Foreskin fibroblast (primary cell): ENCODE measurements at places on chromosomes 11 and 22.

DNA sequence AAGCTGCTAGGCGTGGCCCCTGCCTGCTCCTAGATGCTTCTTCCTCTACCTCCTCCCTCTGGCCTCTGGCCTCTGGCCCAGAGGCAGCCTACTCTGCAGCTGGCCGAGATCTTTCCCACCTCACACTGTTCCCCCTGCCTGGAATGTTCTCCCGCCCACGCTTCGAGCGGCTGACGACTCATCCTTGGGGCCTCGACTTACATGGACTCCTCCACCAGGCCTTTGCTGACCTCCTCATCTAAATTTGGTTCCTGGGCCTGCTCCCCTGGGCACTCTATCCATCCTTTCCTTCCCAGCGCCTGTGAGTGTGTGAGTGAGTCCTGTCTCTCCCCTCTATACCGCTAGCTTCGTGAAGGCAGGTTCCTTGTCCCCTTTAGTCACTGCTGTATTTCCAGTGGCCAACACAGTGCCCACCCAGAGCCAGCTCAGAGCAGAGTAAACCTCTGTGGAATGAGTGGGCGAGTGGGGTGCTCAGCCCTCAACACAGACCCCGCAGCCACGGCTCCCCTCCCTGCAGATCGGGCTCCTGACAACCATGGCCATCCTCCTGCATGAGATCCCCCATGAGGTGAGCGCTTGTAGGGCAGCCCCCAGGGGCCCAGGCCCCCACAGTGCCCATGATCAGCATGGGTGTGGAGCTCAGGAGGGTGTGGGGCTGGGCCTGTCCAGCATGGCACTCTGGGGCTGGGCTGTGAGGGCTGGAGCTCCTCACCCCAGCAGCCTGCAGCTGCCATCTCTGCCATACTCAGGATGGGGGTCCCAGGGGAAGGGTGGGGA lies 5.7 kb downstream of the SLC39A13 start:
- DNase-seq, result peak; percentile 91

DNA sequence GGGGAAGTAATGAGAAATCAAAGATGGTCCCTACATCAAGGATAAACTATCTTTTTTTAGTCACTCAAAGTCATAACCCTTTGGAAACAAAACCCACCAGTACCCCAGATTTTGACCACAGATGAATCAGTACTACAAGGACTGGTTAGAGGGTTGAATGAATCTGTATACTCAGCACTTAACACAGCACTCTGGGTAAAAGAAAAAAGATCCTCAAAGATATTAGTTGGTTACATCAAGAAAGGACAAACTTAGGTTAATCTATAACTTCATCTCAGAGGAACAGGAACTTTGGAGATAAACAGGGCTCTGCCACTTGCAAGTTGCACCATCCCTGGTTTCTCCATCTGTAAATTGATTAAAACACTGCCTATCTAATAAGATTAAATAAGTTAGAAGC lies 18.8 kb downstream of the SC5D start:
- no peak for DNase-seq

- peak; percentile 89 for DNase-seq
Measured at GRCh38 chr11:2420502-2421225, 20.1 kb downstream of the TSSC4 start.

GRCh38 chr11:119192111-119192510 lies 6.8 kb downstream of the NHERF4 start:
- peak; percentile 56 for DNase-seq

GRCh38 chr11:120196826-120197225 lies 14.0 kb upstream of the OAF start:
- no peak for DNase-seq

DNA sequence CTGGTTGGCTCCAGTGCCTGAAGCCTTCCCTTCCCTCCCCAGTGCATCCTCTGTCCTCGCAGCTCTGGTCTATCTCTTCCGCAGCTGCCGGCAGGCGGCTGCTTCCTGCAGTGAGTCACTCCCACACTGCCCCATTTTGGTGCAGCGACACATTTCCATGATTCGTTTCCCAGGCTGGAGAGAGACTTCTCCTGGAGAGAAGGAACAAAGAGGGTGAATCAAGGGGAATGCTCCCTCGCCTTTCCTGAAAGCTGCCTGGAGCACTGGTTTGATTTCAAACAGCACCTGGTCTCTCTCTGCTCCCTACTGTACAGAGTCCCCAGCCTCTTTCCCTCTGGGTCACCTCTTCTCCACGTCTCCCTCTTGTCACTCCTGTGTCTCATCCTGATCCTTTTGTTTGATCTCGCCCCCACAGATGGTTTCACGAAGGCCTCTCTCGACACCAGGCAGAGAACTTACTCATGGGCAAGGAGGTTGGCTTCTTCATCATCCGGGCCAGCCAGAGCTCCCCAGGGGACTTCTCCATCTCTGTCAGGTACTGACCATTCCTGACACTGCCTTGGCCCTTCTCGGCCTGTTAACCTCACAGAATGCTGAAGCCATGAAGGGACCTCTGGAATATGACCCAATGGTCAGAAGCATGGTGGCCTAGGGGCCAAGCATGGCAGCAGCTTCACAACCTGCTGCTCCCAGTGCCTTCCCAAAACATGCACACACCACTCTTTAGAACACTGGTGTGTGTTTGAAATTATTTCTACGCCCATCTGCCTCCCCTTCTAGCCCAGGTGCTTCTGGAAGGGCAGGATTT lies at the start of gene TMA7B:
TSS of gene TMA7B (plus strand) at position 758 of the 808 bp plus-strand sequence. CDS start 3,978 bp downstream, outside the sequence.
- peak; percentile 66 for DNase-seq

DNA sequence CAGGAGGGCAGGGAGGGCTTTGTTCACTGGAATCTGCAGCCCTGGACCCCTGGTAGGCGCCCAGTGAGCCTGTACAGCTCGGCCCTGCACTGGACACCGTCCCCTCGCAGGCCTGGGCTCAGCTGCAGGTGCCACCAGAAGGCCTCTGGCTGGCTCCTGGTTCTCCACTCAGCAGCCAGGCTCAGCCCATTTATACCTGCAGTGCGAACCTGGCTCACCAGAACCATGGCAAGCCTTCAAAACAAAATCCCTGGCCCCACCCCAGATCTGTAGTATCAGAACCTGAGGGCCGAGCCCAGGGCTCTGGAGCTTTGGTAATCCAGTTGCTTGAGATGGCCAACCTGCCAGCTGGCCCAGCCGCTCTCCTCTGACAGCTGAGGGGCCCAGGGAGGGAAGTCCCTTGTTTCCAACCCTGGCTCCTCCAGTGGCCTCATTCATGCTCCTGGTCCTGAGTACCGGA lies 870 bp upstream of the FREY1 start:
- no peak for DNase-seq

- peak; percentile 45 for DNase-seq
Measured at GRCh38 chr11:5291207-5291838, 10.4 kb downstream of the OR51B4 start.

DNA sequence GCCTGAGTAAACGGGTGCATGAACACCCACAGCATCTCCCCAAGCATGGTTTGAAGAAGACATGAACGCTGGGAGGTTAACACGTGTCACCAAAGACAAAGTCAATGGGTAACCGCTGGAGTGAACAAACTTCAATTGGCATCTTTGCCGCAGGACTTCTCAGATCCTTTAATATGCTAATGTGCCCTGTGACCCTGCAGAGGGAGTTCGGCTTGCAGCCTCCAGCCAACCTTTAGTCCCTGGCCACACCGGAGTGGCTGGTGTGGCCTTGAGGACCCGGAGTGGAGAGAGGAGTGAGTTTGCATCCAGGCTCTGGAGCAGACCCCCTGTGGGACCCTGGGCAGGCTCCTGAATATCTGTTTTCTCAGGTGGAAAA lies 57.0 kb downstream of the FLRT1 start:
- DNase-seq, result no peak

GRCh38 chr22:20904008-20904979 lies 12.9 kb upstream of the CRKL start:
- DNase-seq, result peak; percentile 97

DNA sequence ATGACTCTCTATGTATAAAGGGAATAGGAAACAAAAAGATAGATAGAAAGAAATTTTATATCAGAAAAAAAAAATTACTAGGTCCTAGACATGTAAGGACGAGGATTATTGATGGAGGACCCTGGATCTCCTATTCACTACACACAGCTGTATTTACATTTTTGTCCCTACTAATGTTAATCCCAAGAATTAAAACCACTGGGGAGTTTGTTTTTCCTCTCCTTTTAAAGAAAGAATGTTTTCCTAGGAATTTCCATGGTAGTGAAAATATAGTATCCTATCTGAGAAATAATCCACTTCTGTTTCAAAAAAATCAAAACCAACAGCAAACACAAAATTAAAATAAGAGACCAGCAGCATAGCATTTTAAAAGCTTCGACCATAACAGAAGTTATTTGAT lies 41.1 kb downstream of the PDGFD start:
- DNase-seq, result no peak

DNA sequence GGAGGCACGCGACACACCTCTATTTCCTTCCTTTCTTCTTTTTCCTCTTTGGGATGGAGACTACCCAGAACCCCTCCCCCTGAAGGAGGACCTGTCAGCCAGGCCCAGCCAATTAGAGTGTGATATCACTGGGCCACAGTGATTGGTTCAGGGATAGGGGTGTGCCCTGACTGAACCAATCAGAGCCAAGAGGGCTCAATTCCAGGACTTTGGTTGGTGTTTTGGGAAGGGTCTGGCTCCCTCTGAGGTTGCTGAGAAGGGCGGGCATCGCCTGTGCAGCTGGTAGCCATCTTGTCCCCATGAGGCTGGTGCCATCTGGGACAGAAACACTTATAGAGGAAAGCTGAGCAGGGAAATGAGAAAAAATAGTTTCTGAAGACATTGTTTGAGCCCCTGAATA lies 71.4 kb downstream of the CHST1 start:
- DNase-seq, result no peak

GRCh38 chr22:17890892-17891291 lies 116.6 kb upstream of the BID start:
- no peak for DNase-seq

DNA sequence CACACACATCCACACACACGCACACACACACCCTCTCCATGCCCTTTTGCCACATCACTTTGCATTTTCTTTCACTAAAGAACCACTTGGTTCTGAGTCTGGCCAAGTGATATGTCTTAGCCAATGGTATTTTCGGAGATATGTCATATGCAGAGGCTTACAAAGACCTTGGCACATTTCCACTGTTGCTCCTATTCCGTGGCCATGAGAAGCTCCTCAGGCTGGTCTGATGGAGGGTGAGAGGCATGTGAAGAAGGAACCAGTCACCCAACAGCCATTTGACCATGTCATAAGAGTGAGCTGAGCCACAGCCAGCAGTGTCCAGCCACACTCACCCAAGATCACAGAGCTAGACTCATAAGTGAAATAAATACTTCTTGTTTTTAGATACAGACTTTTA lies 212.6 kb upstream of the NAV2 start:
- DNase-seq, result peak; percentile 68

GRCh38 chr22:31400023-31400397 lies 606 bp downstream of the DRG1 start:
- peak; percentile 47 for DNase-seq

GRCh38 chr11:16215352-16215751 lies 141.0 kb downstream of the SOX6 start:
- no peak for DNase-seq
